BJ (cell line): ENCODE measurements at places on chromosomes 6 and 20. TPM values are rescaled to one million over a fixed set of nuclear protein-coding genes. Genes with fewer than 3 reads are reported as not detected.

DNA sequence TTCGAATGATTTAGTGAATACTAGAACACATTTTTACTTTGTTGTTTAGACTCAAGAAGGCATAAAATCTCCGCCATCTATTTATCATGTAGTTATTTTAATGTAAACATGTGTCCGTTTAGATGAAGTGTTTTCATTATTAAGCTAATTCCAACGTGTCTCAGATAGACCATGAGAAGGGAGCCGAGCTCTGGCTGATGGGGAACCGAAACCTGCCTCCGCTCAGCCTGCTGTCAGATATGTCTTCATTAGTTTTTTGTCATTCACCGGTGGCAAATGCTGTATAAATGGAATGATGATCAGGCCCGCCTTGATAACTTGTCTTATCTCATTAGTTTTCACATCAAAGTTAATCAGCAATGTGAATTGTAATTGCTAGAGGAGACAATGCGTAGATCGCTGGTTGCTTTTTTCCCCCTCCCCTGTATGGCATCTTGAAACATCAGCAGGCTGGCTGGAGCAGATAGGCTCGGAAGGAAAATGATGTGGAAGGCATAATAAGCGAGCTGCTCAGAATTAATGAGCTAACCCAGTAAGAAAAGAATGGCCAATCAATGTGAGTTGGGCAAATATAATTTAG lies 136.4 kb downstream of the LINC00237 start:
- no peak for DNase-seq

DNA sequence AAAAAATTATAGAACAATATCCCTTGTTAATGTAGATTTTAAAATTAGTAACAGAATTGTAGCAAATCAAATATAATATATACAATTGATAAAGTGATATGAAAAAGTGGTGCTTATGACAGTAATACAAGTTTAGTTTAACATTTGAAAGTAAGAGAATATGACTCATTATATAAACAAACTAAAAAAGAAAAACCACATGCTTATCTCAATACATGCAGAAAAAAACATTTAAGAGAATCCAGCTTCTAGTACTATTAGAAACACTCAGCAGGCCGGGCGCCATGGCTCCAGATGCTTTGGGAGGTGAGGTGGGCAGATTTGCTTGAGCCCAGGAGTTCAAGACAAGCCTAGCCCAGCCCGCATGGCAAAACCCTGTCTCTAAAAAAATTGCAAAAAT lies 60.7 kb upstream of the LAMA2 start:
- DNase-seq: no peak

- DNase-seq: no peak
Measured at GRCh38 chr6:125414507-125414906, 112.7 kb upstream of the HDDC2 start.

DNA sequence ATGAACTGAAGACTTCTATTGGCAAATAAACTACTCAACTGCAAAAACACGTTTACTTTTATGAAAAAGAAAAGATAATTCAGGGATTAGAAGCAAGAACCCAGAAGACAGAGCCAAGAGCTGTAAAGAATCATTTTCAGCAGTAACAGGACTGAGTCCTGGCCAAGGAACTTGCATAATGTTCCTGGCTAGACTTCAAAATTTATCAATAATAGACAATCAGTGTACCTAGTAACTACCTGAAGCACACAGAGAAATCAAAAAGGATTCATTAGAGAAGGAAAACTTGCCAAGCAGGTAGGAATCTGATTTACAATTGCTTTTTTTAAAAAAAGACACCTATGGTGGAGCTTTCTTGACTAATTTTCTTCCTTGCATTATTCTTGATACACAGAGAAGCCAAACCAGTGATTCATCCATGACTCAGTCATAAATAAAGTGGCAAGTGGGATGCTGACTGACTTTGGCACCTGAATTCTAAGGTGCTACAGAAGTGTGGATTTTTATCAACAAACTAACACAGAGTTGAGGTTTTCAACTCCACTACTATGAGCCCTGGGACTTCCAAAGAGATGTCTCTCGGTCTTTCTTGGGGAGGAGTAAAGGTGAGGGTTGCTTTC lies 281.3 kb downstream of the BMP7 start:
- DNase-seq: no peak

DNA sequence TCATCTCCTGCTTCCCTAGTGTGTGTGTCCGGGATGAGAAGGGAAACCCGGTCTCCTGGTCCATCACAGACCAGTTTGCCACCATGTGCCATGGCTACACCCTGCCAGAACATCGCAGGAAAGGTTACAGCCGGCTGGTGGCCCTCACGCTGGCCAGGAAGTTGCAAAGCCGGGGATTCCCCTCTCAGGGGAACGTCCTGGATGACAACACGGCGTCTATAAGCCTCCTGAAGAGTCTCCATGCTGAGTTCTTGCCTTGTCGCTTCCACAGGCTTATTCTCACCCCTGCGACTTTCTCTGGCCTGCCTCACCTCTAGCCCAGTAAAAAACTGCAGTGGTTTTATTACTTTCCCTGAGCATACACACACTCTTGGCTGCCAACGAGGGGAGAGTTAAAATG lies 23.9 kb upstream of the C6orf141 start:
- no peak for DNase-seq

GRCh38 chr20:36390719-36391415 lies 84.7 kb downstream of the DLGAP4 start:
- no peak for DNase-seq

GRCh38 chr20:17823409-17824144 lies 123.8 kb downstream of the BANF2 start:
- no peak for DNase-seq

GRCh38 chr20:53876470-53876869 lies 193.9 kb downstream of the BCAS1 start:
- DNase-seq: no peak

- no peak for DNase-seq
Measured at GRCh38 chr20:57653546-57653900, 33.3 kb upstream of the ZBP1 start.

DNA sequence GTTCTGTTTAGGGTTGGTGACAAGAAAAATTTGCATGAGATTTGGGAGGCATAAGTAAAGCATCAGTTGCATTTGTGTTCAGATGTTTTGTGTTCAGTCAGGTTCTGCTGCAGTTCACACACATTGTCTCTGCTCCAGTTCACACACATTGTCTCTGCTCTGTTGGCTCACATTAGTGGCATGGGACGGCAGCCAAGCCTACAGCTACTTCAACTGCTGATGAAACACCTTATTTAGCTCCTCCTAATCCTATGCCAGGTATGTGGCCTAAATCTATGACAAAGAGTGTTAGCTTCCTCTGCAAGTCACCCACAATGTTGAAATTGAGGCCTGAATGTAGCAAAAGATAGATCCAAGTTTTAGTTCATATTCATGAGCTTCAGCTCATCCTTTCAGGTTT lies 278.1 kb upstream of the SYNCRIP start:
- no peak for DNase-seq

GRCh38 chr20:24567508-24567907 lies 98.1 kb downstream of the SYNDIG1 start:
- DNase-seq: no peak

DNA sequence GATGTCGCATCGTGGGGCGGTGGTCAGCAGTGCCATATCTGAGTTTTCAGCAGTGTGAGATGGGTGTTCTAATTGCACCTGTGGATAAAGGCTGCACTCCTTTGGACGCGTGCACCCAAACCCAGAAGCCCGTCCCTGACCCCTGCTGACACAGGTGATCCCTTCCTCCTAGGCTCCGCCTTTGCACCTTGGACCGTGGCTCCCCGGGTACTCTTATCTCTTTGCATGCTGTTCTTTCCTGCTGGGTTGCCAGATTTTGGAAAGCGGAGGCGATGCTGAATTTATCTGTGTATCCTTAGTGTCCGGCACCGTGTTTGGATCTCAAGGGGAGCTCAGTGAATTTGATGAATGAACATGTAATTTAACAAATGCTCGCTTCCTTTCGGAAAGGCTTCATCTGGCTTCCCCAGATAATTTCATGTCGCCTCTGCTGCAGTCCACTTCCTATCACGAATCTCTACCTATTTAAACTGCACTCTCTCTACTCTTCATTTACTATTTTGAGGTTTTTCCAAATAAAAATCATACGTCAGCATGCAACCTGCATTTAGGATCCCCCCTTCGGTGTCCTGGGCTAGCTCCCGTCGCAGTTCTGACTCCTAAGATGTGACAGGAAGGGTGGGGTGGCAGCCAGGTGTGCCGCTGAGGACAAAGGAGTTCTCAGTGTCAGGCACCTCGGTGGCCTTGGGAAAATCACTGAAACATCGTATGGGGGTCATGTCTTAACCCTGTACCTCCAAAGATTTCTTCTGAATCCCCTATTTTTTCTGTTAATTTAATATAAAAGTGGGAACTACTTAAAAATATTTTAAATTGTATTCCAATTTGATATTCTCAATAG lies 753 bp upstream of the PERP start:
- DNase-seq: no peak

DNA sequence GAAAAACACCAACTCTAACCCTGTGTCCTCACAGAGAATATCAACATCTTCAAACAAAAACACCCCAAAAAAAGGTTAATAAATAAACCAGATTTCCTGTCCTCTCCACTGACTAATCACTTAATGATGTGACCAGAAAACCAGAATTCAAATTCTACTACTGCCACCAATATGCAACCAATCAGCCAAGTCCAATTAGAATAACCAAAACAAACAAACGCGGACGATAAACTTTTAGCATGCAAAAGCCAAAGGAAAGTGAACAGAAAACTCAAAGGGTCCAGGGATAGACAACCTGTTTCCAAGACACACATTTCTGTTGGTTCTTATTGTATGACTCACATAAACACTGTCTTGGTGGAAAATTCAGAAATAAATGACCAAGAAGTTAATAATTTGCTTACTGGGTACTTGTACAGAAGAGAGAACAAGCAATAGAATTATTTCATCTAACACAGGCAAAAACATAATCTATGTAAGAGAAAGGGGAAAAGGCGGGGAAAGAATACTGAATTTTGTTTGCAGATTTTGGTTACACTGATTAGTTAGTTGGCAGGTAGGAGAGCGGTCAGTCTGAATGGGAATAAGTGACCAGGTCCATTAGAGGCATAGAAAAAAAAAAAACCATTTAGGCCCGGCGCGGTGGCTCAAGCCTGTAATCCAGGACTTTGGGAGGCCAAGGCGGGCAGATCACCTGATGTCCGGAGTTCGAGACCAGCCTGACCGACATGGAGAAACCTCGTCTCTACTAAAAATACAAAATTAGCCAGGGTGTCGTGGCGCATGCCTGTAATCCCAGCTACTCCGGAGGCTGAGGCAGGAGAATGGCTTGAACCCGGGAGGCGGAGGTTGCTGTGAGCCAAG lies 34.1 kb downstream of the HFE start:
- no peak for DNase-seq

DNA sequence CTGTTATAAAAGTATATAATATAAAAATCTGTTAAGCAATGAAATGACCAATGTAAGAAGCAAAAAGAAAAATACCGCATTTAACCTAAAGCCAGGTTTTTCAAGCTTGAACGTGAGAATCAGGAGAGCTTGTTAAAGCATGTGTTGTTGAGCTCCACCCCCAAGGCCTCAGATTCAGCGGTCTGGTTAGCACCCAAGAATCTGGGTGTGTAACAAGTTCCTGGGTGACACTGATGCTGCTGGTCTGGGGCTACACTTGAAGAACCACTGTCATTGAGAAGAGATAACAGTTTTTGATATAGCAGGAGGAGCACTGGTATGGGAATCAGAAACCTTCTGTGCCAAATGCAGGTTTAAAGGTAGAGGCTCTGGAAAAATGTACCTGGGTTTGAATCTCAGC lies 154.0 kb downstream of the ID4 start:
- no peak for DNase-seq

- DNase-seq: no peak
Measured at GRCh38 chr6:147561726-147562125, 53.2 kb downstream of the SAMD5 start.

DNA sequence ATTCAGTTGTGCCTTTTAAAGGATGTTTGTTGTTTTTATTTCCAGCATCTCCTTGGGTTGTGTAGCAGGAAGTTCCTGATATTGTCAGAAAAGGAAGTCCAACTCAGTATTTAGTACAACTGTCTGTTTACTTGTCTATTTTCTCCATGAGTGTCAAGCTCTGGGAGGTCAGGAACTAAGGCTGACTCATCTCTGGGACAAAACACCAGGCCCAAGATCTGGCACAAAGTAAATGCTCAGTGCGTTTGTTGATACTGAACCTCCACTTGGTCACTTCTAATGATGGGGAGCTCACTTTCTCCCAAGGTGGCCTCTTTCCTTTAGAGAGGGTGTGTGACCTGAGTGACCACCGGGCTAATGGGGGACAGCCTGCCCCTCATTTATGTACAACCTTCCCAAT lies 12.6 kb upstream of the PIGU start:
- DNase-seq: no peak

- no peak for DNase-seq
Measured at GRCh38 chr20:11057624-11058023, 383.8 kb upstream of the JAG1 start.

DNA sequence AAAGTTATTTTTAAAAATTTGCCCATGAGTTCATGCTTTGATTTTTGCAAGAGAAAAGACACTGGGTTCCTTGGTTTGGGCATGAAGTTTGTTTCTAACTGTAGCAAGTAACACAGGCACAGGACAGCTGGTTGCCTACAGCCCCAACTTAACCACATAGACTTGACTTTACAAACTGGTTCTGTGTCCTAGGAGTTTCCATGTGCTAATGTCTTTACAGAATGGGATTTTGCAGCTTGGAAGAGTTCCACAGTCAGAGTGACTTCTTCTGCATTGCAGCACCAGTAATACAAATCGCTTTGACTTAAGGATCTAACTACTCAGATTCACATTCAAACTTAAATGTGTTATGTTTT lies 44.3 kb downstream of the OR2B2 start:
- no peak for DNase-seq

- peak; percentile 31 for DNase-seq
Measured at GRCh38 chr6:30541515-30542403, 14.5 kb downstream of the GNL1 start.

GRCh38 chr6:52654007-52654406 lies 16.9 kb upstream of the TMEM14A start:
- no peak for DNase-seq

- DNase-seq: no peak
Measured at GRCh38 chr6:142886431-142887170, 58.4 kb downstream of the HIVEP2 start.

GRCh38 chr20:35017099-35017835 lies 61.6 kb downstream of the MYH7B start:
- DNase-seq: no peak

GRCh38 chr6:105257340-105257739 lies 77.5 kb upstream of the POPDC3 start:
- DNase-seq: no peak

DNA sequence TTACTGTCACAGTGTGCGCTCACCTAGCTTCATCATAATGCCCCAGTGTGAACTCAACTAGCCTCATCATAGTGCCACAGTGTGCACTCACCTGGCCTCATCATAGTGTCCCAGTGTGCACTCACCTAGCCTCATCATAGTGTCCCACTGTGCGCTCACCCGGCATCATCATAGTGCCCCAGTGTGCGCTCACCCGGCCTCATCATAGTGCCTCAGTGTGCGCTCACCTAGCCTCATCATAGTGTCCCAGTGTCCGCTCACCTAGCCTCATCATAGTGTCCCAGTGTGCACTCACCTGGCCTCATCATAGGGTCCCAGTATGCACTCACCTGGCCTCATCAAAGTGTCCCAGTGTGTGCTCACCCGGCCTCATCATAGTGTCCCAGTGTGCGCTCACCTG lies 10.6 kb downstream of the TMEM242 start:
- DNase-seq: no peak

- DNase-seq: no peak
Measured at GRCh38 chr20:53941680-53942471, 128.5 kb downstream of the BCAS1 start.

Gene TINAG
- polyA plus RNA-seq: not detected in 2 replicates

Gene CD40
- polyA plus RNA-seq: 7.5 and 11.6 TPM in 2 replicates

Gene EGFL8
- 3.7 and 4.0 TPM in 2 replicates for polyA plus RNA-seq

Gene PI3
- not detected in 2 replicates for polyA plus RNA-seq

Gene RSPO3
- not detected in 2 replicates for polyA plus RNA-seq

Gene SGK1
- polyA plus RNA-seq: 179 and 189 TPM in 2 replicates

Gene FAM83C
- not detected in 2 replicates for polyA plus RNA-seq

Gene SPATA2
- 3.5 and 5.7 TPM in 2 replicates for polyA plus RNA-seq
